Vagina (tissue), 2 donors: ENCODE measurements at places on chromosomes 3 and 15. TPM values are rescaled to one million over a fixed set of nuclear protein-coding genes. Genes with fewer than 3 reads are reported as not detected.

- H3K27me3 ChIP-seq, result no peaks in the 10 kb centered on the region
- peak; percentile 97 for DNase-seq
- no peaks in the 10 kb centered on the region for H3K36me3 ChIP-seq
- peaks cover 86% of the 10 kb centered on the region for H3K4me1 ChIP-seq
These were observed 25.3 kb downstream of the ANP32A start for GRCh38 chr15:68795298-68795848.

- H3K27me3 ChIP-seq, result no peaks in the 10 kb centered on the region
- peak overlapping the region; percentile 28 for H3K27ac ChIP-seq
- H3K36me3 ChIP-seq, result no peaks in the 10 kb centered on the region
- H3K4me3 ChIP-seq, result no peak overlapping the region
These were observed 48.2 kb upstream of the PHLDB2 start for GRCh38 chr3:111810909-111811308.

DNA sequence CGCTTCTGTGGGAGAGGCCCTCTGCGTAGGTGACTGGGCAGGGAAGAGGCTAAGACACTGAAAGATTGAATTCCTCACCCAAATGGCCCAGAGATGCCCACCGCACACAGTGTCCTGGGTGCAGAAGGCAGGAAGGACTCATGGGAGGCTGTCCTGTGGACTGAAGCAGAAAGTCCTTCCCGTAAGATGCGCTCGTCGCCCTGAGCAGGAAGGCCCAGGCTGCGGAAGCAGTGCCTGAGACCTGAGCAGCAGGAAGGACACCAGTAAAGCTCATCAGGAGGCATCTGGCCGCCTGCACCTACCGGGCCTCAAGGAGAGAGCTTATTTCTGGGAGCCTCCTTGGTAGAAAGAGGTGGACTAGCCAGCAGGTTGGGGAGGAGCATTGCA, 3.3 kb downstream of the PAK6 start:
- no peaks in the 10 kb centered on the region for H3K36me3 ChIP-seq
- H3K27me3 ChIP-seq, result no peaks in the 10 kb centered on the region
- no peak overlapping the region for H3K4me3 ChIP-seq
- peaks cover 35% of the 10 kb centered on the region for H3K4me1 ChIP-seq

- H3K4me3 ChIP-seq, result no peak overlapping the region
- no peaks in the 10 kb centered on the region for H3K4me1 ChIP-seq
- no peak overlapping the region for H3K27ac ChIP-seq
- DNase-seq, result no peak
These were observed 55.6 kb downstream of the ANAPC13 start for GRCh38 chr3:134430174-134430573.

DNA sequence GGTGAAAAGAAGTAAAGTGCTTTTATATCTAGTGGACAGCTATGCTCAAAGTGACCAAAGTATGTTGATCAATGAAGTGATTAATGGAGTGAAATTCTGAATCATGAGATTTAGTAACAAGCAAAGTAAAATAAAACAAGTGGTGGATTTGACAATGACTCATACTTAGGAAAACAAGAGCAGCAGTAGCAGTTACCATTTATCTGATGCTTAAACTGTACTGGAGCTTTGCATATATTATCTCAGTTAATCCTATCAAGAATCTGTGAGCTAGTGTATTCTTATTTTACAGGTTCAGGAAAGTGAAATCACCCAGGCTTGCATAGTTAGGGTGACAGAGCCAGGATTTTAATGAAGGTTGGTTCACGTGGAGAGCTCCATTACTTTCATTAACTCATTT, 50.6 kb upstream of the SPATA16 start:
- no peaks in the 10 kb centered on the region for H3K4me1 ChIP-seq
- H3K27ac ChIP-seq, result no peak overlapping the region
- no peak for DNase-seq
- H3K27me3 ChIP-seq, result no peaks in the 10 kb centered on the region

DNA sequence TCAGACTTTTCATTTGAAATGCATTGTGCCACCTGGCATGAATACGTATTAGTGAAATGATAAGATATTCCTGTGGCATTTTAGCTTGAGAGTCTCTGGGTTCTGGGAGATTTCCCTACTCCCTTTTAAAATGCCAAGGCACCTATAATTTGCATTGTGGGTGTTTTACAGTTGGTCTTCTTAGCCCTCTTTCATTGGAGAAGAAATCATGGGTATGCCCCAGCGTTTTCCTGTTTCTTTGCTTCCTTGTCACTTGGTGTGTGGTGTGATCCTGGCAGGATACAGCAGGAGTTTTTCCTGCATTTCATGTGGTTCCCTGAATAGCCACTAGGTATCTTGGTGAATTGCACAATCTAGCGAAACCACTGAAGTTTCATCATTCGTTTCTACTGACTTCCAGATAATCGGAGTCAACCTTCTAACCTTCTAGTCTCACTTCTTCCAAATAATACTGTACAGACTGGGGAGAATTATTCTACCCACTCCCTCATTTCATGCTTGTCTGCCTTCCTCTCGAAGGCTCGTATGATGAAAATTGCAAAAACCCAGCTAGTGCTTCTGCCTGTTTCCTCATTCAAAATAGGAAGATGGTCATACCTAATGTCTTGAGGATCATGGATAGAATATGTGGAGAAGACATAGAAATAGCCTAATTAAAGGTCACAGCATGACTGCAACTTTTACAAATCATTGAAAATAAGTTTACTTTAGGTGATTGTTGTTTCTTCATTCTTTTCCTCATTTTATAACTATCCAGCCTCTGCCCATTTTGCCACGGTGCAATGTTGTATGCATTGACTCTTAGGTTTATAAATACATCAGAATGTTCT, 2.6 kb downstream of the BHLHE40 start:
- peak overlapping the region; percentile 98 for H3K27ac ChIP-seq
- H3K4me1 ChIP-seq, result peaks cover 74% of the 10 kb centered on the region
- no peaks in the 10 kb centered on the region for H3K36me3 ChIP-seq
- no peaks in the 10 kb centered on the region for H3K27me3 ChIP-seq

DNA sequence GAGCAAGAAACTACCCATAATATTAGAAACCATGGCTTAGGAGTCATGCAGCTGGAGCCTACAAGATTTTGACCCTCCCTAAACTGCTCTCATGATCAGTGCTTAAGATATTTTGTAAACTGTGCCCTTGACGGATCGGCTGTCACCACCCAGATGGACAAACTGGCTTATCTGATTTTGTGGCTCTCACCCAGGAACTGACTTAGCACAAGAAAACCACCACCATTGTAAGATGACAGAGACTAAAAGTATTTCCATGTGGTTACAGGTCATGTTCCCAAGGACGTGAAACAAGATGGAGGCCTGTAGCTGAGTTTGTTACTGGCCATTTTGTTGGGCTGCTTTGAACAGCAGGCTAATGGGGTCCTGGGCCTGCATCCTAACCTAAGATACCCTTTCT, 940.9 kb downstream of the OTOL1 start:
- DNase-seq, result no peak
- no peaks in the 10 kb centered on the region for H3K4me1 ChIP-seq
- H3K4me3 ChIP-seq, result no peak overlapping the region
- H3K27ac ChIP-seq, result no peak overlapping the region
- no peaks in the 10 kb centered on the region for H3K27me3 ChIP-seq
- H3K36me3 ChIP-seq, result no peaks in the 10 kb centered on the region

- no peaks in the 10 kb centered on the region for H3K36me3 ChIP-seq
- no peak overlapping the region for H3K27ac ChIP-seq
- H3K27me3 ChIP-seq, result no peaks in the 10 kb centered on the region
- no peak overlapping the region for H3K4me3 ChIP-seq
These were observed 1556.2 kb upstream of the GBE1 start for GRCh38 chr3:83317605-83318004.

DNA sequence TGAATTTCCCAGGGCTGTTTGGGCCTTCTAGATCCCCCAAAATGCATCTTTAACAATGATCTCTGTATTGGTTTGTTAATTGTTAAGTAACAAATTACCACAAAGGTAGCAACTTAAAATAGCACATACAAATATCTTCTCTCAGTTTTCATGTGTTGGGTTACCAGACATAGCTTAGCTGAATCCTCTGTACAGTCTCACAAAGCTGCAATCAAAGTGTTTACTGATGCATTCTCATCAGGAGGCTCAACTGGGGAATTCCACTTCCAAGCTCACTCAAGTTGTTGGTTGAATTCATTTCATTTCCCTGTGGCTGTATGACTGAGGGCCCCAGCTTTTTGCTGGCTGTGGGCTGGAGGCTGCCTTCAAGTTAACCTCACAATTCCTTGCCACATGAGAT, 297.6 kb downstream of the RPLP1 start:
- DNase-seq, result no peak
- no peaks in the 10 kb centered on the region for H3K4me1 ChIP-seq
- no peak overlapping the region for H3K4me3 ChIP-seq

DNA sequence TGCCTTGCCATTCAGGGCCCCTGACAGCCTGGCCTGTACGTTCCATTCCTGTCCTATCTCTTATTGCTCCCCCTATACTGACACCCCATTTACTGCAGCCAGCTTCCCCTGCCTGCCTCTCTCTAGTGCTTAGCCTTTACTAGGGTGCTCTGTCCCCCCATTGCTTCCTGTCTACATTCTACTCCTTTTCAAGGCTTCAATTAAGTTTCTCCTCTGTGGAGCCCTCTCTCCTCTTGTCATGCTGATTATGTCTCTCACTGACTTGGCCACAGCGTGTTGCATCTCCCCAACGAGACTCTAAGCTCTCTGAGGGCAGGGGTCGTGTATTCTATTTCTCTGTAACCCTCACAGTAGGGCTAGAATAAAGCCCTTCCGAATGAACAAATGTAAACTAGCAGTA, 185.2 kb downstream of the RPLP1 start:
- H3K36me3 ChIP-seq, result no peaks in the 10 kb centered on the region
- peak; percentile 54 for DNase-seq
- H3K27me3 ChIP-seq, result no peaks in the 10 kb centered on the region
- H3K4me3 ChIP-seq, result no peak overlapping the region
- no peak overlapping the region for H3K27ac ChIP-seq
- no peaks in the 10 kb centered on the region for H3K4me1 ChIP-seq

DNA sequence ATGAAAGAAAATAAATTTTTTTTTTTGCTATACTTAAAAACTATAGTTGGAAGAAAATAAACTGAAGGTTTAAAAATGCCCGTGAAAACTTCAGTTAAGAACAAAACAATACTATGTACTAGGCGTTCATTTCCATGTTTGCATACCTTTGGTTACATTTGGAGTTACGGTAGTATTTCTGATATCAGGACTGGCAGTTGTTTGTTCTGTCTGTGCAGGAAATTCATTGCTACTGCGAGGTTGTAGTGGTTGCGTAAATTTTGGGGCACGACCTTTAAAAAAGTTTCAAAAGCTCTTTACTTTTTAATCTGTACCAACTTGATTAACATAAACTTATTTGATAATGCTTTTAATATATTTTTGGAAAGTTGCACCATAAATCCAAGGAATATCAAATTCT, 47.9 kb downstream of the ST3GAL6 start:
- H3K36me3 ChIP-seq, result peaks cover 14% of the 10 kb centered on the region
- H3K4me3 ChIP-seq, result no peak overlapping the region
- no peaks in the 10 kb centered on the region for H3K4me1 ChIP-seq
- H3K27ac ChIP-seq, result no peak overlapping the region
- no peaks in the 10 kb centered on the region for H3K27me3 ChIP-seq

GRCh38 chr3:125002414-125003368, 53.1 kb downstream of the HEG1 start:
- H3K27ac ChIP-seq, result peak overlapping the region; percentile 34
- H3K4me1 ChIP-seq, result peaks cover 30% of the 10 kb centered on the region
- no peak for DNase-seq
- no peaks in the 10 kb centered on the region for H3K27me3 ChIP-seq
- peaks cover 48% of the 10 kb centered on the region for H3K36me3 ChIP-seq

- peaks cover 11% of the 10 kb centered on the region for H3K27me3 ChIP-seq
- H3K27ac ChIP-seq, result no peak overlapping the region
- DNase-seq, result no peak
- H3K4me1 ChIP-seq, result peaks cover 26% of the 10 kb centered on the region
- H3K36me3 ChIP-seq, result no peaks in the 10 kb centered on the region
- H3K4me3 ChIP-seq, result peak overlapping the region; percentile 0
These were observed 133.4 kb downstream of the TPRA1 start for GRCh38 chr3:127457094-127457475.

DNA sequence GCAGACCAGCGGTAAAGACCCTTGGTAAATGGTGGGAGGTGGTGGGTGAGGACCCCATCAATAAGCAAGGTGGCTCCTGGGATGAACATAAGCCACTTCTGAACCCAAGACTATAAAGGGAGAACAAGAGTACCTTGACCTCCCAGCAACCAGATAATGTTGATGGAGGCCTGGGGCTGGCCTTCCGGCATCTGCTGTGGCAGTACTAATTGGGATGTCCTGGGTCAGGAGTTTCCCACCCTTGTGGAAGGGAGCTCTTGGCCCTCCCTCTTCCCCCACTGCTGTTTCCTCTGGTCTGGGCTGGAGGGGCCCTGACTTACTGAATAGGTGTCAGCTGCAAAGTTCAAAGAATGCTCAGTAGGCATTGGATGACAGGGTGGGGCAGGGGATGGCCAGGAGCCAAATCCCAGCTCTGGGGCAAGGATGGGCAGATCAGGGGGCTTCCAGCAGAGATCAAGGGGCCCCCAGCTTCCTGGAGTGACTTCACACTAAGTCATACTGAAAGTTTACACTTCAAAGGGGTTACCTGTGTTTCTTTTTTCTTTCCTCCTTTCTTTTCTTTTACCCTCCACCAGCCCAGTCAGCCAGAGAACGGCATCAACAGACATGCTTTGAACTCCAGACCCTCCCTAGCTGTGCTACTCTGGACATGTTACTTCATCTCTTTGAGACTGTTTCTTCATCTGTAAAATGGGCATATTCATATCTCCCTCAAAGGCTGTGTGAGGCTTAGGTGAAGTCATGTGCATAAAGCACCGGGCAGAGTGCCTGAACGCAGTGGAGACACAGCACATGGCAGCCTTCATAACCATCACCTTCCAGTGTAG, 1.5 kb downstream of the RBP1 start:
- H3K27me3 ChIP-seq, result no peaks in the 10 kb centered on the region
- no peak overlapping the region for H3K27ac ChIP-seq
- no peak for DNase-seq
- H3K4me3 ChIP-seq, result no peak overlapping the region
- no peaks in the 10 kb centered on the region for H3K36me3 ChIP-seq

GRCh38 chr3:39960515-39961191, 151.2 kb downstream of the MYRIP start:
- no peak overlapping the region for H3K27ac ChIP-seq
- no peaks in the 10 kb centered on the region for H3K36me3 ChIP-seq
- DNase-seq, result no peak
- peaks cover 24% of the 10 kb centered on the region for H3K4me1 ChIP-seq
- H3K4me3 ChIP-seq, result no peak overlapping the region

DNA sequence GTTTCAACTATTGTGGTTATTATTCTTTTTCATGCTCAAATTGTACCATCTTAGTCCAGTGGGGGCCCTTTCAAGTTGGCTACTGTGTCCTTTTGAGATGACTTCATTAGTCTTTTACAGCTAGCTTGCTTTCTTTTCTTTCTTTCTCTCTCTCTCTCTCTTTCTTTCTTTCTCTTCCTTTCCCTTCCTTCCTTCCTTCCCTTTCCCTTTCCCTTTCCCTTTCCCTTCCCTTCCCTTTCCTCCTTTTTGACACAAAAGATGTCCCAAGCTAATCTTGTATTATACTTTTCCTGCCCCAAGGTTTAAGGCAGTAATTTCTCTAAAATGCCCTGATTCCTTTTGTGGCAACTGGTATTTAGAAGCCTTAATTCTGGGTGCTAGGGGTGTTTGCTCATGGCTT, 213.0 kb upstream of the TBC1D5 start:
- H3K27ac ChIP-seq, result no peak overlapping the region
- DNase-seq, result no peak
- no peak overlapping the region for H3K4me3 ChIP-seq
- H3K36me3 ChIP-seq, result no peaks in the 10 kb centered on the region
- no peaks in the 10 kb centered on the region for H3K4me1 ChIP-seq

Gene OR5H14
- not detected for total RNA-seq

Gene KNG1
- not detected for total RNA-seq

Gene MEGF11
- total RNA-seq, result 0.25 TPM

Gene GAP43
- 4.9 TPM for total RNA-seq

Gene ITIH3
- 7.6 TPM for total RNA-seq
